ENCODE measurements at places on chromosomes 2 and 18.

DNA sequence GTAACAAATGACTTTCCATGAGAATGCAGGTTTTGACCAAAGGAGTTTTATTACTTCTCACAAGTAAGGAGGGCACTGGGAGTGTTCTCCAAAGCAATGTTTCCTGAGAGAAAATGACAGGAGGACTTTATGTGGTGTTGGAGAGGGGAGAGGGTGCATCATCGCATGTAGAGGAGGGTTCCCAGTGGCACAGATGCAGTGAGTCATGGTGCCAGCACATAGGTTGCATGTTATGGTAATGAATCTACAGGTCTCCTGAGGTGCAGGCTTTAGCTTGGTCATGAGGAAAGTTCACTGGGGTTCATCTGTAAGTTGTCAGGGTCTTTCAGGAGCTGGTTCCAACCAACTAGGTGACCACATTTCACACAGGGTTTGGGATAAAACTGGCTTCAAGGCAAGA, 30.4 kb downstream of the NAT8 start:
- no peak for DNase-seq

GRCh38 chr2:128310094-128310716, 8.5 kb downstream of the HS6ST1 start:
- DNase-seq, result no peak

- DNase-seq, result no peak
Measured at GRCh38 chr2:230942920-230943896, 18.2 kb upstream of the GPR55 start.

- DNase-seq, result no peak
Measured at GRCh38 chr18:63083020-63083531, 236.5 kb downstream of the BCL2 start.

- DNase-seq, result no peak
Measured at GRCh38 chr2:240225131-240225530, 84.7 kb upstream of the OTOS start.

DNA sequence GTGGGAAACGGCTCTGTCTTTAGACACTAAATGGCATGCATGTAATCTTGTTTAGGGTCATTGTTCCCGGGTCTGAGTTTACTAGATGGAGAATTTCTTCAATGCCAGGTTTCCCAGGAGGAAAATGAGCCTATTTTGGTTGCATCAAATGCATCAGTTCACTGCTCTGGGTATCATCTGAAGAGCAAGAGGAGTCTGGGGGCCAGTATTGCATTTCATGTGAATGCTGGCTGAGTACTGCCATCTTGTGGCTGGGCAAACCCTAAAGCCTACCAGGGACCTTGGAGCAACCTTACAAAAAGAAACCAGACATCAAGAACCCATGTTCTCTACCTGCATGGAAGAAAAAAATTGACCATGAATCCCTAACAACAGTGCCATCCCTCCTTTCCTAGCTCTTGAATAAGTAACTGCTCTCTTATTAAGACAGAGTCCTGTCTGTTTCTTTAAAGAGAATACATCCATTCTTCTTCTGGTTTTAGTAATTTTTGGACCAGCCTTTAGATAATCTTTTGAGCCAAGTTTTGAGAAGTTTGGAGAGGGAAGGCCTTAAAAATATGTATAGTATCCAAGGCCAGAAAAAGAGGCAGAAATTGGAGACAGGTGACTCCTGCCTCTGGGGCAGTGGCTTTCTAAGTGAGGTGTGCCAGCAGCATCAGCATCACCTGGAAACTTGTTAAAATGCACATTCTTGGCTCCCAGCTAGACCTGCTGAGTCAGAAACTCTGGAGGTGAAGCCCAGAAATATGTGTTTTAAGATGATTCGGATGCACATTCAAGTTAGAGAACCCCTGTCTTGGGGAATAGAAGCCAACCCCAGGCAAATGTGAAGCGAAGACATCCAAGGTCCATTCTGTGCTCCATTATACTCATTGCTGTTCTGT, 261.0 kb upstream of the CXCR4 start:
- DNase-seq, result peak; percentile 61

- DNase-seq, result no peak
Measured at GRCh38 chr2:133072837-133073694, 403.1 kb upstream of the LYPD1 start.

DNA sequence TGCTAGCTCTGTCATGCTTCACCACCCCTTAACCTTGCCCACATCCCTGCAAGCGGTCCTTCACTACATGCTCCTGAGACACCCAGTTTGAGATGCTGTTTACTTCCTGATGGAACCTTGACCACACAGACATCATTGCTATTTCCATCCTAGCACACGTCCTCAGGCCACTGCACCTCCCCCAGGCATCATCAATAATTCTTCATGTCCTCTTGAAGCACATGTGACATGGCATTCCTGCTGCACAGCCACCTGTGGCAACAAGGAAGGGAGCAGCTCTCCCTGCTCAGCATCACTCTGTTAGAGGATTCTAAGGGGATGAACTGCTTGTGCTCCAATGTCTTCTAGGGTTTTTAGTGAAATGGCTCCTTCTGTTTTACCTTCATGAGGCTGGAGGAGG, 26.1 kb upstream of the ST3GAL5 start:
- peak; percentile 7 for DNase-seq

DNA sequence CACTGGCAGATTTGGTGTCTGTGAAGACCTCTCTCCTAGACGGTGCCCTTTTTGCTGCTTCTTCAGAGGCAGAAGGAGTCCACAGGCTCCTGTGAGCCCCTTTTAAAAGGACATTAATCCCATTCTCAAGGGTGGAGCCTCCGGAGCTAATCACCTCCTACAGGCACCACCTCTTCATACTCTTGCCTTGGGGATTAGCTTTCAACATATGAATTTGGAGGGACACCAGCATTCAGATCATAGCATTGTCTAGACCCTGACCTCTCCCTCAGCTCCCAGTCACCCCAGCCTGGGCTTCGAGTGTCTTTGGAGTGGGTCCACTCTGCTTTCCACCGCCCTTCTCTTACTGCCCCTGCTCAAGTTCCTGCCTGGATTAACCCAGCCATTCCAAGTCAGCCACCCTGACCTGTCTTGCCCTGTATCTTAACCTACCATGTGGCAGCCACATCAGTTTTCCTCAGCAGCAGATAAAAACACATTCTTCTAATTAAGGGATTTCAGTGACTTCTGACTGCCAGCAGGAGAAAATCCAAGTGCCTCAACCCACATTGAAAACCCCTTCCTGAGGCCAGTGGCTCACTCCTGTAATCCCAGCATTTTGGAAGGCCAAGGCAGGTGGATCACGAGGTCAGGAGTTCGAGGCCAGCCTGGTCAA, 6.1 kb upstream of the NCL start:
- no peak for DNase-seq

DNA sequence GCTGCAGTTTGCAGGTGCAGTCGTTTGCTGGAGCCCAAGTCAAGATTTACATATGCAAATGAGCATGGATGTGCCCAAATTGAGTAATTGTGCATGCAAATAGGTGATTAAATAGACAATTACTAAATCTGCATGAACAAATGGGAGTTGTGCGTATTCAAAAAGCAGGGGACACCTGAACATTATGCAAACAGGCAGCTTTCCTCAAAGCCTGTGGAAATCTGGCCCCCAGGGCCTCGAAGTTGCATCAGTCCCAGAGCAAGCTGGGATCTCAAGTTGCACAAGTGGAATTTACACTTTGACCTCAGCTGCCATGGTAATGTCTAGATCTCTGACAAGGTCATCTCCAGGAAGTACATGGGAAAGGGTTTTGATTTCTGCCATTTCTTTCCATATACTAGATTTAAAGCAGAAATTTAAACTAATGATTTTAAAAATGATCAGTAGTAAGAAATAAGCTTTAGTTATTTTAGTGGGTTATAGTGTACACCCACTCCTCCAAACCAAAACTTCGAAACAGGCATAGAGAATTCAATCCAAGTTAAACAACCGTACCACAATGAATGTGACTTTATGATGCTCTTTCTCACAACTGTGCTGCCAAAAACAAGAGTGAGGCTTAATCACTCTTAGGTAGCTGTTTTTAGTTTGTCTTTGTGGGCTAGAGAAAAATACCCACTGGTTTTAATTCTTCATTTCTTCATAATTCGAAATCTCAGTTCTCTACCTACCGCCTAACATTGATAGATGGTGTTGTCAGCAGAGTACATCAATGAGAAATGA, 110.7 kb downstream of the RND3 start:
- DNase-seq, result no peak
